ENCODE measurements at places on chromosomes 5 and 9.

- no peak for DNase-seq
Measured at GRCh38 chr9:121372239-121373010, 2.4 kb upstream of the STOM start.

DNA sequence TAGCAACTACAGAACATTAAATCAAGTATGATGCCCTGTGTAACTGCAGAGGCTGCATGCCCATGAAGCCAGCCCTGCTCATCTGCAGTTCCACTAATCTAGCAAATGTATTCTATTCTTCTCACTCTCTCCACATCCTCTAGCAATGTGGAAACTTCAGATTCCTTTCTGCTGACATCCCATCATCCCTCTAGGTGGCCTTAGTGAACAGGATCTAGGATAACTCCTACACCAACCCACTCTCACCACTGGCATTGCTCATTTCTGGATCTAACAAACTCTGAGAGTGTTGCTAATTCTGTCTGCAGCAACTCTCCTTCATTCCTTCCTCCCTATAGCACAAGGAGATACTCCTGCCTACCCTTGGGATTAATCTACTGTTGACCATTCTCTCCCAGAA is 80.8 kb downstream of the FAM81B start:
- DNase-seq, result no peak

DNA sequence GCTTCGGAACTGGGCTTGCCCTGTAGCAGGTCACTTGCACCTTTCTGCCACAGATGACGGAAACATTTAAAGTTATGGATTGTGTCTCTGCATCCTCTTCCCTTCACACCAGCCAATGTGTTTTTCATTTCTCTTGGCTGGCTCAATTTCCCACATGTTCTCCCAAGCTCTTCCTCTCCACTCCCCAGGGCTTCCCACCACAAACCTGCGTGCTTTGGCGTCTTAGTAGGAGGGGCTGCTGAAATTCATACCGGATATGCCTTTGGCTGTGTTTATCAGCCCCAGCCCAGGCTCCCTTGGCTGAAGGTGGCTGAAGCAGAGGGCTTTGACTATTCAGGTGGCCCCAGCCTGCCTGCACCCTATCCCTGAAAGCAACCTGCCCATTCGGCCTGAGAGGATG is 32.1 kb downstream of the ADRB2 start:
- DNase-seq, result no peak

DNA sequence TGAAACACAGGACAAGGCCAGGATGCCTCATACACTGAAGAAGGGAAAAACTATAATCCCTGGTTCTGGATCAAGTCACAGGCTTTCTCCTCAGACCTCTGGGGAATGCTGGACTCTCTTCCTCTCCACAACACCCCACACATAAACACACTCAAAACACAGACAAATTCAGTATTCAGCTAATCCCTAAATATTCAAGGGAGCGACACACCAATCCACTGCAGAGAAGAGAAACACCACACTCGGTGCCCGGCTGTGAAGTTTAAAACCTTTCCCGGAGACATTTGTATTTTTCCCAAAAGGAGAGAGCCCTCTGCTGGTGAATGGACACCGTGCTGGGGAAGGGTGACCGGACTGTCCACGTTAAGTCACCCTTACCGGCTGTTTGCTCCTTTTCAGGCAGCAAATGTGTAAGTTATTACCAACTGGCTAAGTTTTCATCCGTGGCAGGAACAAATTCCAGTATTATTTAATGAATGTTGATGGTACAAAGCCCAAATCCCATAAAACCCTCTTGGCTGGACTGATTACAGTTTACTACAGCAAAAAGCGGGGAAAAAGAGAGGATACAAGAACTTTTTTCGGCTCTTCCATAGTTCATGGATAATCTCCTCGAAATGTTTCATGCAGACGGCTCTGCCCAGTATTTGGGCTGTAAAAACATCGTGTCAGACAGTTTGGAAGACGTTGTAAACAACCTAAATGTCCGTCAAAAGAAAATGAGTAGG is 130.9 kb upstream of the SLC30A5 start:
- DNase-seq, result peak; percentile 14

DNA sequence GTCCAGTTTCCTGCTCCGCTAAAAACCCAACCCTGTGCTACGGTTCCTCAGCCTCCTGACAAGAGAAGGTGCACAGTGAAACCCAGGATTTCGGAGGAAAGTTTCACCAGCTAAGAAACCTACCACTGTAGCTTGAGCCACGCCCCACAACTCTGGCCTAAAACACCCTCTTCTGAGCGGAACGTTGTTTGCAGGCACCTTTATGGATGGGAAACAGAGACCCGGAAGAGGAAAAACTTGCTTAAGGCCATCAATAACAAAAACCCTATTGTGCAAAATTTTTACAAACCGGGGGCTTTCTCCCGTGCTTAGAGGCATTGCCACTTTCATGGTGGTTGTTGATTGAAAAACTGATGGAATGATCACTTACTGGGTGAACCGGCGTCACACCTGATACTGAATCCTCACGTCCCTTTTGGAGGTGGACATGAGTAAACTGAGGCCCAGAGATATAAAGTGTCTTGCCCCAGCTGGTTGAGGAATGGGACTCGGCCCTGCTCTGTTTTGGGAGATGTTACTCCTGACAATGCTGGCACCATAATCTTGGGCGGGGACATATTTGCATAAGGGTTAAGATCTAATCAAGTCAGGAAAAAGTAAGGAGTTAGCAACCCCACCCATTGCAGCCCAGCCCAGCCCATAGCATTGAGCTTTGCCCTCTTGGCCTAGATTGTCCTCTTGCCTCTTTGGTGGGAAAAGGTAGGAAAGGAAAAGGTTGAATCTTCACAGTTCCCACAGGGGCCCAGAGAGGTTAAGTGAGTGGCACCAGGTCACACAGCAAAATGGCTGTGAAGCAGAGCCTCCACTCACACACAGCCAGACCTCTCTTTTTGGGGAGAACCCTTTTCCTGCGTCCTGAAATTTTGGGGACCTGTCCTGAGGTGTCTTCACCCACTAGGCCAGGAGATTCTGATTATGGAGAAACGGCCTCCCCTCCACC is 23.2 kb upstream of the PTGS1 start:
- DNase-seq, result no peak

GRCh38 chr9:134283111-134283515 is 43.1 kb upstream of the RXRA start:
- DNase-seq, result no peak

GRCh38 chr5:67065696-67066095 is 130.9 kb downstream of the CD180 start:
- no peak for DNase-seq

DNA sequence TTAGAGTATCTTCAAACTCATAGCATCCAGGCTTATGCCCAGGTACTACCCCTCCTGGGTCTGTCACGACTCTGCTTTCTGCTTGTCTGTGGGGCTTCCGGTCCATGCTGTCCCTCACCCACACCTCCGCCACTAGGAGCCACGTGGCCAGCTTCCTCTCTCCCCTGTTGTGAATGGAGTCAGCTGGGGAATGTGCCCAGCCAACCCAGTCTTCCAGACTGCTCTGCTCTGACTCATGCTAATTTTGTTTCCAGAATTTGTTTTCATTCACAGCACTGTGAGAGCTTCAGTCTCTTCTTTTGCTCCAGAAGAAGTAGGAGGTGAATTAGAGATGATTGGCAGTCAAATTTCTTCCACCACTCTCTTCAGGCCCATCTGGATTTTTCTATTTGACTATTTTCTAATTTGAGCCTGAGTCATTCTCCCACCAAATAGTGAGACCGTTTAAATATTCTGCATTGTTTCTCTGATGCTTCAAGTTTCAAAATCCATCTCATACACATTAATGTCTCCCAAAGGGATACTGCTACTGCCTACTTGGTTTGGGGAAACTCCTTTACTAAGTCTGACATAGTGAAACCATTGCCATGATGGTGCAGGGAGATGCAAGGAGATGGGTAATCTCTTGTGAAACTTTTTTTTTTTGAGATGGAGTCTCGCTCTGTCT is 424.1 kb upstream of the KIF2A start:
- DNase-seq, result peak; percentile 49

GRCh38 chr5:112479418-112479817 is 60.3 kb upstream of the EPB41L4A start:
- no peak for DNase-seq

- DNase-seq, result no peak
Measured at GRCh38 chr9:107439991-107440456, 49.5 kb downstream of the KLF4 start.

GRCh38 chr5:85109616-85110015 is 724.9 kb upstream of the EDIL3 start:
- DNase-seq, result no peak

DNA sequence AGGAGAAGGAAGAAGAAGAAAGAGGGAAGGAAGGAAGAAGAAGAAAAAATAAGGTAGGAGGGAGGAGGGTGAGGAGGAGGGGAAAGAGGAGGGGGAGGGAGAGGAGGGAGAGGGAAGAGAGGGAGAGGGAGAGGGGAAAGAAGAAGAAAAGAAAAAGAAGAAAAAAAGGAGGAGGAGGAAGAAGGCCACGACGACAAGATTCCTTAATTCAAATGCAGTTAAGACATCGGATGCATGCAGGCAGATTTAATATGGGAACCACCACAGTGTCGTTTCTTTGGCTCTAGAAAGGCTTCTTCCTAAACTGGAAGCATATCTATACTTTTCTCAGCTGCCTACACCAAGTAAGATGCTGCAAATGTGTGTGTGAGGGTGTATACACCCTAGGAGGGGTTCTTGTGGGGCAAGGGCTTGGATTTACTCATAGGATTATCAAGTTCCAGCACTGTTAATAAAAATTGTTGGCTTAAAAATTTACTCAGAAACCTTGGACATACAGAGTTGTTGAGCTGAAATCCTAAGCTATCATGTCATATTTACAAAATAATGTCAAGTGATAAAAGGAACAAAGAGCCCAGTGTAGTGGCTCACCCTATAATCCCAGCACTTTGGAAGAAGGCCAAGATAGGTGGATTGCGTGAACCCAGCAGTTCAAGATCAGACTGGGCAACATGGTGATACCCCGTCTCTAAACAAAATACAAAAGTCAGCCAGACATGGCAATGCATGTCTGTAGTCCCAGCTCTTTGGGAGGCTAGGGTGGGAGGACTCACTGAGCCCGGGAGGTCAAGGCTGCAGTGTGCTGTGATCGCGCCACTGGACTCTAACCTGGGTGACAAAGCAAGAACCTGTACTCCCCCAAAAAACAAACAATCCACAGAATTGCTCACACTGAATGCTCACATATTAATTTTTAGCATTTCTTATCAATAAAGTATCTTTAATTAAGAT is 108.5 kb downstream of the UBAP2 start:
- no peak for DNase-seq

DNA sequence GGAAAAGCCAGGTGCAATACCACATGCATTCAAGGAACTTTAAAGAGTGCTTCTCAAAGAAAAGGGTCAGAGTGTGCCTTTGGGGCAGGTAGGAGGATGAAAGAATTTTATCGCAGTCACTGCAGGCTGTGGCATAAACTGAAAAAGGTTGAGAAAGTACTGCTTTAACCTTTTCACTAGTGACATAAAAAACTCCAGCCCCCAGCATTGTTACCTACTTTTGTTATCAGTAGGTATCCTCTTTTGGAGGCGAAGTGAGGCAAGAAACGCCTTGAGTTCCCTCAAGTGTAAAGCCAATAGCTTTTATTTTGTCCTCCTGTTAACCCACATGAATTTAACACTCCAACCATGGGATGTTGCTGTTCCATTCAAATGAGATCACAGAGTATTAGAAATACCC is 64.7 kb upstream of the CHD1 start:
- DNase-seq, result no peak

All from RCC 7860 (cell line).